ENCODE measurements at places on chromosomes 2 and 18.

DNA sequence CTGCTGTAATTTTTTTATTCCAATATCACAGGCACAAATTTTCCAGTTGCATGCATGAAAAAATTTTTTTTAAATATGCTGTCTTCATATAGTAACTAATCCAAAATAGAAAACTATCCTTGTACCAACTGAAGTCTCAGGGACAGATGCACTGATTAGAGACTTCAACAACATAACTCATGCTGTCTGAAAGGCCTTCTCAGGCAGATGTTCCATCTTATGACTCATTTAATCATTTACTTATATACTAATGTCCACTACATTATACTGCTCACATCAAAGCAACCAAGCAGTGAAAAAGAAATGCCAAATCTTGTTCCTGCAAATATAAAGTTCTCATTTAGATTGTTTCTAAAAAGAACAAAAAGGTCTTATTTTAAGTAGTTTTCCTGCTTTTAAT is 53.1 kb downstream of the OLA1 start:
- DNase-seq, result no peak

DNA sequence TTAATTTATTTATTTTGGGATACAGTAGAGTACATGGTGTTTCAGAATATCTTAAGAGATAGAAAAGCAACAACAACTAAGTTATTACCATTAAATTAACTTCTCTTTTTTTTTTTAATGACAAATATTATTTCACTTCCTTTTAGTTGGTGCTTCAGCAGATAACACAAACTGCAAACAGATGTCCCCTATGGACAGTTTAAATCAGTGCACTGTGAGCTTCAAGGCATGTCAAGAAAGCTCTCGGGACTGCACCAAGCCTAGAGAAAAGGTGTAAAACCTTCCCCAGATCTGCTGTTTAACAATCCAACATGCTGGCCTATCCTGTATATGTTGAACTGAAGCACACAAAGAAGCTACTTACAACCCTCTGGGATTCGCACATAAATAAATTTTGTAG is 122.7 kb downstream of the TCF4 start:
- no peak for DNase-seq

DNA sequence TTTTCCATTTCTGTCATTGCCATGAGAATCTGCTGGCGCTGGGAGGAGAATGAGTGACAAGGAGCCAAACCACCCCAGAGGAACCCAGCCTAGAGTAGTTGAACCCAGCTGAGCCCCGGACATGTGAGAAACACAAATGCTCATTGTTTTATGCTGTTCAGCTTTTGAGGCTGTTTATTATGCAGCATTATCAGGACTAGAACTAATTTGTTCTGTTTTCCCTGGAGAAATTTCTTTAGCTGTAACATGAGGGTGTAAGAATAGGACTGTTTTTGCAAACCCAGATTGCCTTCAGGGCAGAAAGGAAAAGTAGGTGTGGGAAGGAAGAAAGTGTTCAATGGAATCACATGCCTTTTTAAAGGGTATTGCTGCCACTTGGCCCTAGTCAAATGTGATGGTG is 28.5 kb upstream of the DOCK10 start:
- no peak for DNase-seq

GRCh38 chr2:101718993-101719571 is 21.6 kb downstream of the MAP4K4 start:
- peak; percentile 62 for DNase-seq

- DNase-seq, result no peak
These were observed 8.1 kb downstream of the GCFC2 start for GRCh38 chr2:75702593-75702992.

DNA sequence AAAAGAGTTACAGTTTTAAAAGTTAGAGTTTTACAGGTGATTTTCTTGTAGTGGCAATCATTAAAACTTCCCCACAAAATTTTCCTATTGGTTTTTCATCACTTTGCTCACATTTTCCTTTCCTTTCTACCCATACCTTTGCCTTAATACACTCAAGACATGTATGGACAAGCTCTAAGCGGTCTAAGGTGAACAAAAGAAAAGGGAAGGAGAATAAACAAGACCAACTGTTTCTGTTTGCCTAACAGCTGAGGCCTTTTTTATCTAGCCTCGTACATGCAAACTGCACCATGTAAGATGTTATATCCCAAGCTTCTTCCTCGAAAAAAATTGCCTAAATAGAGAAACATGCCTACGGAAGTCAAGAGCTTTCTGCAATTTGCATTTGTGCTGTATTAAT is 33.9 kb upstream of the TBC1D8 start:
- DNase-seq, result no peak

DNA sequence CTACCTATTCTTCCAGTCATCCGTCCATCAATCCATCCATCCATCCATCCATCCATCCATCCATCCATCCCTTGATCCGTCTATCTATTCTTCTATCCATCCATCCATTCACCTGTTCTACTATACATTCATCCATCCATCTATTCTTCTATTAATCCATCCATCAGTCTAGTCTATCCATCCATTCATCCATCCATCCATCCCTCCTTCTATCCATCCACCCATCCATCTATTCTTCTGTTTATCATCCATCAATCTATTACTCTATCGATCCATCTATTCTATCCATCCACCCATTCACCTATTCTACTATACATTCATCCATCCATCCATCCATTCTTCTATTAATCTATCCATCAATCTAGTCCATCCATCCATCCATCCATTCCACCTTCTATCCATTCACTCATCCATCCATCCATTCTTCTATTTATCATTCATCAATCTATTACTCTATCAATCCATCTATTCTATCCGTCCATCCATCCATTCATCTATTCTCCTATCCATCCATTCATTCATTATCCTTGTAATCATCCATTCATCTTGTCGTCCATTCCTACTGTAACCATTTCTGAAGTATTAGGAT is 110.4 kb upstream of the ZNF516 start:
- no peak for DNase-seq

- no peak for DNase-seq
These were observed 14.1 kb upstream of the INO80C start for GRCh38 chr18:35511833-35512232.

DNA sequence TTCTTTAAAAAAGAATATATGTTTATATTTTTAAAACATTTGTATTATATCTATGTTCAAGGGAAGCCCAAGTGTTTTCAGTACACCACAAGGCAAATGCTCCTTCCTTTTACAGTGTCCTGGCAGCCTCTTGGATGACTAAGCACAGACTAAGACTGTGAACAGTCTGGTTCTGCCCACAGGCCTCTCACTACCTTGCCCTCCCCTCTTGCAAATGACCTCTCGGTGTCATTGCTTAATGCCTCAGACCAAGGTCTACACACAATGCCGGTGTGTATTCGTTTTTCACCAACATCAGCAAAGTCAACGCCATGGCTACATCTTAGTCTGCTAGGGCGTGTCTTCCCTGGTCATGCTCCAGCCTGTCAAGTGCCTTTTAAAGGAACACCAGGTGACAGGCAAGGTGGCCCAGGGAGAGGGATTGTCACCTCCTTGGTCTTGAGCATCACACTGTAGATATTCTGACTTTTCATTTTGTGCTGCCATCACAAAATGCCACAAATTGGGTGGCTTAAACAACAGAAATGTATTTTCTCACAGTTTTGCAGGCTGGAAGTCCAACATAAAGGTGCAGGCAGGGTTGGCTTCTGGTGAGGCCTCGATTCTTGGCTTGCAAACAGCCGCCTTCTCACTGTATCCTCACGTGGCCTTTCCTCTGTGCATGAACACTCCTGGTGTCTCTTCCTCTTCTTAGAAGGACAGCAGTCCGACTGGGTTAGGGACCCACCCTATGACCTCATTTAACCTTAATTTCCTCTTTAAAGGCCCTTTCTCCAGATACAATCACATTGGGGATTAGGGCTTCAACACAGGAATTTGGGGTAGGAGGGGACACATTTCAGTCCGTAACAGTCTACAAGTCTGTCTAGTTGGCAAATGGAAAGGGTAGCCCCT is 266.5 kb downstream of the KLHL29 start:
- DNase-seq, result no peak

DNA sequence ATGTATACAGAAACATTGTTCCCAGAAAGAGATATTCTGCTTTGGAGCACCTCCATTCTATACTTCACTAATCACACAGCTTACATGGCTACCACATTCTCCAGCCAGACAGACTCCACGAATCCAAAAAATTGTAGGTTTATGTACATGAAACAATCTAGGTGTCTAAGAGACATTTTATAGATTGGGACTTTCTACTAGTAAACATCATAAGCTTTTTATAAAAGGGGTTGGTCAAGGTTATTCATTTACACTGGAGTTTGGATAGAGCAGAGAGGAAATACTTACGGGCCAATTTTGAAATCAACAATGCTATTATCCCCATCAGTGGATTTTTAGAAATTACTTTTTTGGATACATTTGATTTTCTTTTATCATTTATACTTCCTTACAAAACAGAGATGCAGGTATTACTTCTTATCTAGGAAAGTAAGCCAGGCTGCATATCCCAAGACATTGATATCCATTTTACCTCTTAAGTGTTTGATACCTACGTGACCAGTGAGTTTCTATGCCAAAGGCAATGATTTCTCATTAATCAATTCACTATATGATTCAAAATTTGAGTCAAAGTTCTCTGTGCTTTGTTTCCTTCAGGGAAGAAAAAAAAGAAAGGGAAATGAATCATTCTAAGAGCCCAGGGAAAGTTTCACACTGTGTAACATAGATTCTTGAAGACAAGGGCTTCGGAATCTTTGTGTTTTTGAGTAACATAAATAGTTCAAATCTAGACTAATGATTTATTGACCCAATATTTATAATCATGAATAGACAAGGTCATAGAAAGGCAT is 140.5 kb downstream of the PTH2R start:
- DNase-seq, result no peak

DNA sequence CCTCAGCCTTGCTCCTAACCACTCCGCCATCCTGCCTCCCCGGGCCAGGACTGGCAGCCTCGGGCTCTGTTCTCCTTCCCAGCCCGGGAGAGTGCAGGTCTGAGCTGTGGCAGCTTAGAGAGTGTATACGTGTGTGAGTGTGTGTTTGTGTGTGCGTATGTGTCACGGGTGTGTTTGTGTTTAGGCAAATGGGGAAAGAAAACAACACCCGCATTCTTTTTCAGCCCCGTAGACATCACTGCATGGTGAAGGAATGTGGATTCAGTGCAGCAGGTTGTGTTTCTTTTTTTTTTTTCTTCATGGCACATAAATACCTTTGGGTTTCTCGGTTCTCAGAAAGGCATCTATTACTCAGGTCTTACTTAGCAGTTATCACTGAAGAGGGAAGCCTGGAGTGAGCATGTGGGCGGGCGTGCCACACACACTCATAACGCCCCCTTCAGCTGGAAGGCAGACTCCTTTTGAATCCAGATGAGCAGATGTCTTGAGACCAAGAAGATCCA is 44.2 kb downstream of the GLI2 start:
- DNase-seq, result no peak

- no peak for DNase-seq
These were observed 152.3 kb downstream of the KCNE4 start for GRCh38 chr2:223203971-223204929.

DNA sequence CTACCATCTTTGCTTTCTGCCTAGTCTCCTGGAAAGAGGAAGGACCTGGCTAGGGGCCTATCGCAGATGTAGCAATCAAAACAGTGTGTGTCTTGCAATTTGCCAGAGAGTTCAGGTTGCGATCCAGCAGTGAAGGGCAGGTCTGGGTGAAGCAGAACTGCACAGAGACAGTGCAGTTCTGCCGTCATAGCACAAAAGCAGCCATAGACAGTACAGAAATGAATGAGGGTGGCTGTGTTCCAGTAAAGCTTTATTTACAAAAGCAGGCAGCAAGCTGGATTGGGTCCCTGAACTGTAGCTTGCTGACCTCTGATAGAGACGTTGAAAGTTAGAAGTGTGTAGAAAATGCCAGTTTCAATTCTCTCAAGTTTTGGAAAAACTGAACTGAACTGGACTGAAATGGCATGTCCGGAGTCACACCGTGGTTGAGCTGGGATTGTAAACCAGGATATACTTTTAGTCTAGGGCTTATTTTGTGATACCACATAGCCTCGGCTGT is 186.8 kb downstream of the LTBP1 start:
- DNase-seq, result no peak

DNA sequence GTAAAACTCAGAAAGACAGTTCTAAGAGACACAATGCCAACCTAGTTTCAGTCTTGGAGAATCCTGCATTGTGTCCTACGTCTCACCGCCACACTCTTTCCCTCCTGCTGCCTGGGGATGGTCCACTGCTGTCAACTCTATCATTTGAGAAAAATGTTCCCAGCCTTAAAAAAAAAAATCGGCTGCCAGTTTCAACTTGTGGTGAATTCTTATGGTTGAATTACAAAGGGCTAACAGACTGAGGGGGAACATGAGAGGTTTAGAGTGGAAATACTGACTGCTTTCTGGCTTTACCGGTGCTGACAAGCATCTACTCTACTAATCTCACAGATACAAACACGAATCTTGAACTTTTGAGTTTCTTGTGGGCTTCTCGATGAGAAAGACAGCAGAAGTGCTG is 74.0 kb downstream of the NAB1 start:
- DNase-seq, result no peak

- DNase-seq, result no peak
These were observed 134.5 kb upstream of the TNP1 start for GRCh38 chr2:216994353-216994854.

GRCh38 chr18:63539904-63540510 is 2.2 kb upstream of the SERPINB12 start:
- DNase-seq, result no peak

- no peak for DNase-seq
These were observed 226.3 kb upstream of the SPOPL start for GRCh38 chr2:138275292-138275690.

GRCh38 chr2:134718817-134719814 is at the start of gene TMEM163:
Gene TMEM163, minus strand, starts transcription at chr2:134719000.
- DNase-seq, result no peak

DNA sequence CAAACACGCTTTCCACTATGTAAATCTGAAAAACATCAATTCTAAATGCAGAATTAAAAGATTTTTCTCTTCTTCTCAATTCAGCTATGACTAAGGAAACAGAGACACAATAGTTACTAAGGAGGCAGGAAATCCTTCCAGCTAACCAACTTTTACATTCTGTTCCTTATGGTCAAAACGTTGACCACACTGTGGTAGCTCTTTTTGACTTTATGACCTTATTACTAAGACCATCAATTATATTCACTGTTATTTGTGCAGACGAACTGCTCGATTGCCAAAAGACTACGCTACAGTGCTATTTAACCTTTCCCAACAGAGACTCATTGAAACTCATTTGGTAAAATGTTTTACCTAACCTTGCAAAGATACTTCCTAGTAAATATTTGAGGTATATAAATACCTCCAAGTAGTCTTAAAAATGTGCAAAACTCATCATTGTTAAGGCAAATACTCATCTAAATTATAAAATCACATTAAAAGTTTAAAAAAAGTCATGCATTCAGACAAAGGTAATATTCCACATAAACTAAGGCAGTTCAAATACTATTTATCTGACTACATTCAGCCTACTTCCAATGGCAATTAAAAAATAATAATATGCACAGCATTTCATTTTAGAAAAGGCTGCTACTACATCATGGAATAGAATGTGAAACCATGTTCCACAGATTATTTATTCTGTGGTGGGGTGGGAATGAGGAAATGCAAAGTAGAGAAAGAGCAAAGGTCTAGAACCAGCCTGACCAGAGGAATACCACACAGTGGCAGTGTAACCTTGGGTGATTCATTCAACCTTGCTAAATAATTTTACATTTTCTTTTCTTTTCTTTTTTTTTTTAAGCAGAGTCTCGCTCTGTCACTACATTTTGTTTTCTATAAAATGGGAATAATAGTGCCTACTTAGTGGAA is 139.9 kb downstream of the THADA start:
- no peak for DNase-seq

- no peak for DNase-seq
These were observed 541.0 kb upstream of the KLHL29 start for GRCh38 chr2:22843919-22844537.
